ENCODE measurements at places on chromosomes 7 and 10. TPM values are rescaled to one million over a fixed set of nuclear protein-coding genes. Genes with fewer than 3 reads are reported as not detected.

The CYP26C1 gene
- total RNA-seq, result not detected

The STRIP2 gene
- 15.3 TPM for total RNA-seq

The ADRB1 gene
- total RNA-seq, result 53.0 TPM

- DNase-seq, result peak; percentile 87
These were observed 598 bp downstream of the MMS19 start for GRCh38 chr10:97497572-97498075.

- no peak for DNase-seq
These were observed 61.4 kb downstream of the BBS9 start for GRCh38 chr7:33190688-33191304.

DNA sequence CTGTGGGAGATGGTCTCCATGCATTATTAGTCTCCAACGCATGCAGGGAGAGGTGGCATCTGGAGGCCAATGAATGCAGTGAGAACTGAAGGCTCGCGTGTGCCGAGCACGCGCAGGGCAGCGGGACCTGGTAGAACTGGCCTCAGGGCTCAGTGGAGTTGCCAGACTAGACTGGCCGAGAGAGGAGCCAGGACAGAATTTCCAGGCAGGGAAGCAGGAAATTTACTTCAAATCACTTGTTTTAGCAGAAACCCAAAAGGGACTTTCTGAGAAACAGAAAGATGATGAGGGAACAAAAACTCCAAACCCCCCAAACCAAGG, 311.0 kb upstream of the IMMP2L start:
- no peak for DNase-seq

DNA sequence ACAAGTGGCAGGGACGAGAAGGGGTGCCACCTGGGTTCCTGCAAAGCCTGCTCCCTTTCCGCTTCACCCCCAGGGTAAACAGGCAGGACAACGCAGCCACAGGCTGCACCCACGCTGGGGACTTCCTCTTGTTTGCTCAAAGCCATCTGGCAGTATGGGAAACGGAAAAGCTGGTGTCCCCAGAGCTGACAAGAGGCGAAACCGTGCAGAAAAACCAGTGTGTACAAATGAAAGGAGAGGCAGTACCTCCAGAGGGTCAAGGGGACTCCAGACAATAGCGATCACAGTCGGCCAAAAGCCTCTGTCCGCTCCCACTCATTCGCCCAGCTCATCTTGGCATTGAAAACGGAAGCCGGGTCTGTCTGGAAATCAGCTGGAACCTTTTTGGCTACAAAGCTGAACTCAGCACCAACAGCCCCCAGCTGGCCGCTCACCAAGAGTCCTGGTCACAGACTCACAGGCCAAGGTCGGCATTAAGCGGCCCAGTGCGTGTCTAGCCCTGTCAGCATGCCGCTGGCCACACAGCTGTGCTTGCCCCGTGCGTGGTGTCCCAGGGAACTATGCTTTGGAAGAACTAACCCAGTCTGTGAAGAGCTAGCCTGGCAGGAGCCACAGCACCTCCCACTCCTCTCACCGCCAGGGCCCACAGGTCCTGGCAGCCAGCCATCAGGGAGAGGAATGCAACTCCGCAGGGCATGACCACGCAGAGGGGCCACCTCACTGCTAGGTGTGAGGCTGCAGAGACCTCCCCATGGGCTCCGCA, 10.4 kb downstream of the TNS3 start:
- DNase-seq, result peak; percentile 88

GRCh38 chr10:77416311-77417135, 221.1 kb downstream of the KCNMA1 start:
- DNase-seq, result no peak

- DNase-seq, result no peak
These were observed 1033.8 kb downstream of the NRG3 start for GRCh38 chr10:82908751-82909150.

The TYSND1 gene
- total RNA-seq, result 8.5 TPM

The TRIM73 gene
- 2.7 TPM for total RNA-seq

GRCh38 chr10:29183301-29183945, 105.4 kb upstream of the LYZL1 start:
- no peak for DNase-seq

DNA sequence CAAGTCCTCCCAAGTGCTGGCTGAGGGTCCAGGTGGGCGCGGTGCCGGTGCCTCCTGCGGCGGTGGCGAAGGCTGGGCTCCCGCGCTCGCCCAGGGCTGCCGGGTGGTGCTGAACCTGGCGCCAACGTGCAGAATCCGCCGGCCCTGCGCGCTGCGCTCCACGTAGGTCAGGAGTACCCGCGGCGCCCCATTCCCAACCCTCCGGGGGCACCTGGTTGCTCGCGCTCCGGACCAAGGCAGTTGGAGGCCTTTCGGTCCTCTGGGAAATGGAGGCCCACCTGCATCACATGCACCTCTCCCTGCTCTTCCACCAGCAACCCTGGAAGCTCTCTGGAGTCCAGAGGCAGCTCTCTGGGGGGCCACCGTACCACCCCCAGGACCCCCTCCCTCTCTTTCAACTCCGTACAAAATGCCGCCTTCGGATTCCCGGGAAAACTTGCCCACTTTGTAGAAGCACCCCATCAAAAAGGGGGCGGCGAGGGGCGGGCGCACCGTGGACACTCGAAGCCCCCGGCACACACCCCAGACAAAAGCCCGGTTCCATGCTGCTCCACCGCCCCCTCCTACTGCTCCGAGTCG, 745 bp downstream of the SLC16A9 start:
- peak; percentile 37 for DNase-seq
